ENCODE measurements at places on chromosomes 7 and 10. TPM values are rescaled to one million over a fixed set of nuclear protein-coding genes. Genes with fewer than 3 reads are reported as not detected.

DNA sequence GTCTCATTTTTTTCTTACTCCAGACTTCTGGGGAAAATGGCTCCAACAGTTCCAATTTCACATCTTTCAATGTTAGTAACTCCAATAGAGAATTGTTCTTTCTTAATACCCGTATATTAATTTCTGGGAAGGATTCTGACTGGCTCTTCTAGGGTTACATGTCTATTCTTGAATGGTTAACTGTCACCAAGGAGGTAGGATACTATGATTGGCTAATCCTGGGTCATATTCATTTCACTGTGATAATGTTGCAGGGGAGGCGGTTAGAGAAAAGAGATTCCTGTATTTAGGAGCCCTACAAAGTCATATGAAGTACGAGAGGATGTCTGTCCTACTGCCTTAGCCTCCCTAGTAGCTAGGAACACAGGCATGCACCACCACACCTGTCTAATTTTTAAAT, 16.1 kb upstream of the VCL start:
- DNase-seq: no peak

DNA sequence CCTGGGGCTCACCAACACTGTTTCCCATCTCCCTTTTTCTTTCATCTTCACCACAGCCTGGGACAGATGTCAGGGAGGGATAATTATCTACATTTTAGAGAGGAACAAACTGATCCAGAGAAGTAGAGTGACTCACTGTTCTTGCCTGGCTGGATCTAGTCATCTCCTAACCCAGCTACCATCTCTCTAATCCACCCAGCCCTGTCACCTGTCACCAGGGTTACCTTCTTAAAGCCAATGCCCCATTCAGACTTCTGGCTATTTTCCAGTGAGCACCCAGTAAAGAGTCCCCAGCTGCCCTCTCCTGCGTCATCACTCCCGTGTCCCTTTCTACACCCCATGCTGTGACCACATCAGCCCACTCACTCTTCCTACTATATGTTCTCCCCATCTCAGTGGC, 68.4 kb upstream of the DUSP5 start:
- DNase-seq: no peak

DNA sequence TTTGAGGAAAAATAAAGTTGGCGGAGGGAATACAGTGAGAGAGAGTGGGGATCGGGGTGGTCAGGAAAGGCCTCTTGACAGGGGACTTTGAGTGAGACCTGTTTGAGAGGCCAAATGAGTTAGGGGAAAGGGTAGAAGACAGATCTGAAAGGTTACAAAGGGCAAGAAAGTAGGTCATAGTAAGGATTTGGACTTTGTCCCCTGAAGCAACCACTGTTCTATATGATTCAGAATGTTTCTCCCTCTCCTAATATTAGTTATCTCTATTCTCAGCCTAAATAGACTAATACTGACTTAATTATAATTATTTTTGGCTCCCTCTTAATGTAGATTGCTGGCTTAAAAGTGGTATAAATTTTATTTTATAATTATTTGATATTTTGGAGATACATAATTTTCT, 88.0 kb downstream of the CTNNA3 start:
- no peak for DNase-seq

The TMEM213 gene
- polyA plus RNA-seq: 0.07 TPM

The CCDC7 gene
- polyA plus RNA-seq: 3.3 TPM

- no peak for DNase-seq
Measured at GRCh38 chr10:68471063-68471585, 649 bp downstream of the DNA2 start.

DNA sequence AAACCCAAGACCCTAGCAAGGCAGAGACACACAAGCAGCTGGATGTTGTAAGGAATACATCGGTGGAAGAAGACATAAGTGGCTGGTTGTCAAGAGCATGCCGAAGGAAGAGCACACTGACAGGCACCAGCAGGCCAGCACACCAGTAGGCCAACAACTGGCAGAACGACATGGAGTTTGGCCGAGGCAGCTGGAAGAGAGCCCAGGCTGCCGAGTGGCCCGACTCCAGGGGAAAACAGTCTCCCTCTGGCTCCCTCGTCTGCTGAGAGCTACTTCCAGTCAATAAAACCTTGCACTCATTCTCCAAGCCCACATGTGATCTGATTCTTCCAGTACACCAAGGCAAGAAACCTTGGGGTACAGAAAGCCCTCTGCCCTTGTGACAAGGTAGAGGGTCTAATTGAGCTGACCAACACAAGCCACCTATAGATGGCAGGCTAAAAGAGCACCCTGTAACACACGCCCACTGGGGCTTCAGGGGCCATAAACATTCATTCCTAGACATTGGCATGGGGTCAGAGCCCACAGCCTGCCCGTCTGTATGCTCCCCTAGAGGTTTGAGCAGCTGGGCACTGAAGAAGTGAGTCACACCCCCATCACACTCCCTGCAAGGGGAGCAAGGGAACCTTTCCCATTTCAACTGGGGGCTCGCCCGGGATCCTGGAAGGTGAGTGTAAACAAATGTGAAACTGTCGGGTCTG, 14.7 kb upstream of the TNS3 start:
- DNase-seq: no peak

DNA sequence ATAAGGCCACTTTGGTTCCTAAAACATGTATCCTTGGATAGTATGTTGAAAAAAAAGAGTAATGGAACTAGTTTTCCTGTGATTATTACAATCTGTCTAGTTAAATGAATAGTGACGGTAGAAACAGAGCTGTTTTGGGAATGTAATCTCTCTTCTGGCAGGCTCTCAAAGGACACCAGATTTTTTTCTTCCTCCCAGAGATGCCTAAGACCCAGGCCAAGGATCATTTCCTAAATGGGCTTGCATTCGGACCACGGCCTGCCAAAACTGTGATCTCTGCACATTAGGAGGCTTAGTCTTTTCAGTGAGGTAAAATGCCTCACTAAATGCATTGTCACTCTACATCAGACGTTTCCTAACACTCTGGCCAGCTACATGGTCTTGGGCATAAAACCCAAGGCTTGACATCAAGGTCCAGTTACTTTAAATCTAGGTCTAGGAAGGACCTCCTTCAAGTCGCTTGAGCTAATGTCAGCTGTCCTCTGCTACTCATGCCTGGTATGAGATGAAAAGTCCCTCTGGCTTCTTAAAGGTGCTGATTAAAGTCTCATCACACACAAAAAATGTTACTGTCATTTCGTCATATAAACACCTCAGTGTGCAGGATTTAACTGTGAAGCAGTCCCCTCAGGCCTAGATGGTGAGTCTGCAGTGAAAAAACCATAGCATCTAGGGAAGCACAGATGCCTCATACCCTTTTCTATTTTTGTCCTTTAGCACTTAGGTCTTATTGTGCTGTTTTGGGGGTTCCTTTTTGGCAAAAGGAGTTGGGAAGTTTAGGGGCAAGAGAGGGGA, 47.7 kb downstream of the DLD start:
- DNase-seq: peak; percentile 83

- no peak for DNase-seq
Measured at GRCh38 chr7:30244340-30244739, 40.1 kb upstream of the ZNRF2 start.

DNA sequence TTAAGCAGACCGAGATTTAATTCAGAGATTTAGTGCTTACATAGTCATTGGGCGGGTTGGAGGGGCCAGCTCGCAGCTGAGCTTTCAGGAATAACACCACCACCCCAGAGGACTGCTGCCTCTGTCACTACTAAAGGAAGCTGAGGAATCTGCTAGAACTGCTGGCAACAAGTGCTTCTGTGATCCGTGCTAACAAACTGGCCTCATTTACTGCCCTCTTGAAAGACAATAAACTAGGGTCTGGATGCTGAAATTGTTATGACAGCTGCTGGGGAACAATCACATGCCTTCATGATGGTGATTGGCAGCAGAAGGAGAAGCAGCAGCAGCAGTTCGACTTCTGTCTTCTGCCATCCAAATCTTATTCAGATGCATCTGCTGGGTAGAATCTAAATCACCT, 285.5 kb upstream of the TAC1 start:
- peak; percentile 29 for DNase-seq

GRCh38 chr7:55534262-55534915, 37.9 kb downstream of the VOPP1 start:
- peak; percentile 75 for DNase-seq

The ODAD2 gene
- 0.87 TPM for polyA plus RNA-seq

The TRUB1 gene
- 17.0 TPM for polyA plus RNA-seq

DNA sequence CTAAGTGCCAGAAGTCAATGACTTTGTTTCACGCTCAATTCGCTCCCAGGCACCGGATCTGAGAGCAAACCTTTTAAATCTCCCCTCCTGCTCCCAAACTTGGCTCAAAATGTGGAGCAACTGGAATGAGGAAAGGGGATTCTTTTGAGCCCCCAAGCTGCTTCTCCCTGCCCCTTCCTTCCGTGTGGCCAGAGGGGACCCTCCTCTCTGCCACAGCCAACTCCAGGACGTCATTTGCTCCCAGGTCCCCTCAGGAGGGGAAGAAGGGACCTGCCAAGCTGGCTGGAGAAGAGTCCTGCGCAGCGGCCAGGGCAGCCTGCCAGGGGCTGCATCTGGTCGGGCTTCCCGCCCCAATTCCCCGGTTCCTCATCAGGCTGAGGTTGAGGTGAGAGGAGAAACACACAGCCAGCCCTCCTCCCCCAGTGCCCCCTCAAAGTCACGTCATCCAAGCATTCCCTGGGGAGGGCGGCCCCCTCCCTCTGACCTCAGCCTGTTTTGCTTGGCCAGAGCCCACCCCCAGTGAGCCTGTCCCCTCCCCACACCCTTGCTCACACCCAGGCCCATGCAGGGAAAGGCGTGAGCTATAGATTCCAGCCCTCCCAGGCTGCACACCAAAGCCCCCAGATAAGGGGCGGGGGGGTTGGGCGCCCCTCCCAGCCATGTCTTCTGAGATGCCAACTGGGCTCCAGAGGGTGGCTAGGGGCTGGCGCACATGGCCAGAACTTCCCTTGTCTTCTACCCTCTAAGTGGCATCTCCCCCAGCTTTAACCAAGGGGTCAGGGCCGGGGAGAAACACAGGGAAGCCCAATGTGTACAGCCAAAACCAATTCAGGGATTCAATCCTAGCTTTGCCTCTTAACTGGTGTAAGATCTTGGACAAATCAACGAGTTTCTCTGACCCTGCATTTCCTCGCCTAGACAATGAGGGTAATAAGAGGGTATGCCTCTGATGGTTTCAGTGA, 35.0 kb downstream of the SH3PXD2A start:
- DNase-seq: peak; percentile 96

The PNLIPRP1 gene
- polyA plus RNA-seq: 0.18 TPM

- no peak for DNase-seq
Measured at GRCh38 chr7:158832994-158833393, 3.7 kb upstream of the ESYT2 start.

GRCh38 chr10:95655571-95656290, 780 bp downstream of the ALDH18A1 start:
- peak; percentile 31 for DNase-seq

The GIMAP7 gene
- 10.4 TPM for polyA plus RNA-seq

GRCh38 chr7:274266-274665, 15.7 kb upstream of the FOXL3 start:
- DNase-seq: no peak

GRCh38 chr10:90062786-90063185, 361.4 kb downstream of the KIF20B start:
- DNase-seq: no peak

DNA sequence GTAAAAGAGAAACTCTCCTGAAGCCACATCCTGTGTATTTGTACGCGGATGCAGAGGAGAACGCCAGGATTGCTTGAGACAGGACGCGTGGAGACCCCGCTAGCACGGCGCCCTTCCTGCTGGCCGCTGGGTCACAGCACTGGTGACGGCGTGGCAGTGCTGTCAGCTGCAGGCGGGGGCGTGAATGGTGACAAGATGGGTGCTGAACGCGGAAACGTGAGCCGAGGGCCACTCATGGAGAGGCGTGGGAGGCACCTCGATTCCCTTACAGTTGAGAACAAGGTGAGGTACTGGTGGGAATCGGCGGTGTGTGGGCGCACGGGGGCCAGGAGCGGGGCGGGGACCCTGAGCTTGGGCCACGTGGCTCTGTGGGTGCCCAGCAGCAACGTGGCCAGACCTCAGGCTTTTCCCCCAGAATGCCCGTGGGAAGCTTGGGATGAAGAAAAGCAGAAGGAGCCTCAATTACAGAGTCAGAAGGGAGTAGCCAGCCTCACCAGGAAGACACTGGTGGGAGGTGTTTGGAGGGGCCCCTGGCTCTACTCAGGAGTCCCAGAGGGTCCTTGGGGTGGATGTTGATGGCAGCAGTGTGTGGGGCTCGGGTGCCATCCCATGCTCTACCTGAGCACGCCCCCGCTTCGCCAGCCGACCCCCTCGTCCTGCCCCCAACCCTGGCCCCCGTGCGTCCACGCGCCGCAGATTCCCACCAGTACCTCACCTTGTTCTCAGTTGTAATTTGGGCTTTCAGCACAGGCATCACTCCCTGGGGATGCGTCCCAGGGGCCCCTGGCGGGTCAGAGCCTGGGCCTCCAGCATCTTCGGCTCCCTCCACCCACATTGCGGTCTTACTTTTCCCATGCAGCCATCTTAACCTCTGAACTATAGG, 208.4 kb upstream of the TCERG1L start:
- no peak for DNase-seq

GRCh38 chr10:3226960-3227744, 54.6 kb upstream of the PITRM1 start:
- peak; percentile 81 for DNase-seq

The CCDC3 gene
- polyA plus RNA-seq: 22.3 TPM

DNA sequence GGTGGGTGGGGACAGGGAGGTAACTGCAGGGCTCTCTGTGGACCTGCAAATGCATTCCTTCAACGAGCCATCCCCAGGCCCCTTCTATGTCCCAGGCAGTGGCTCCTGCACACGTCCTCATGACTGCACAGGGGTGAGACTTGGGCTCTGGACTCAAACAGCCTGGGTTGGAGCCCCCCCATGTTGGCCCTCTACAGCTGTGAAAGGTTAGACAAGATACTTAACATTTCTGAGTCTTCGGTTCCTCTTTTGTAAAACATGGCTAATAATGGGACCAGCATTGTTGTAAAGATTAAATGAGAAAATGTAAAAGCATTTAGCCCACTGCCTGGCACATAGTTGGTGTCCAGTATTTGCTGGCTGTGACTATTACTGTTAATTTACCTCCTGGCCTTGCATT, 41.8 kb downstream of the CHST3 start:
- DNase-seq: no peak

- DNase-seq: no peak
Measured at GRCh38 chr7:23387583-23387982, 82.7 kb downstream of the IGF2BP3 start.

GRCh38 chr7:111009526-111010040, 81.3 kb upstream of the LRRN3 start:
- no peak for DNase-seq

The ERVW-1 gene
- polyA plus RNA-seq: 0.72 TPM

The NOS3 gene
- polyA plus RNA-seq: 6.7 TPM

- DNase-seq: peak; percentile 76
Measured at GRCh38 chr7:85041605-85042216, 145.1 kb downstream of the SEMA3D start.

GRCh38 chr7:156781972-156782371, 111.0 kb downstream of the LMBR1 start:
- DNase-seq: no peak

- DNase-seq: no peak
Measured at GRCh38 chr10:12919574-12919973, 81.9 kb downstream of the CCDC3 start.

DNA sequence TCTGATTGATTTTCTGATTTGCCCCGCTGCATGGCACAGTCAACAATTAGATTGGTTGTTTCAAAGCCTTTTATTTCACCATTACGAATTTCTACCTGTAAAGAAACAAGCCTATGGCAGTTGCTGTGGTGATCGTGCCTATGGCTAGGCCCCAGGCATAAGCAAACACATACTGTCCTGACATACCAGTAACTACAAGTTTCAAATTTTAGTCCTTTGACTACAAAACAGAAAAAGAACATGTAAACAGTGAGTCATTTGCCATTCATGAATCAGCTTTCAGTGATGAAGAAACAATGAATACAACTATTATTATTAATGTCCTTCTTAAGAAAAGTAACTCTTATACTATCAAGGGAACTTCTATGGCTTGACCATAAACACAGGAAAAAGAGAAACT, 168.0 kb upstream of the LRRN3 start:
- DNase-seq: no peak

The LIPM gene
- 0.14 TPM for polyA plus RNA-seq
